ENCODE measurements at places on chromosomes 3 and 15.

GRCh38 chr3:36991147-36991546 lies 1.8 kb downstream of the EPM2AIP1 start:
- no peak for DNase-seq

DNA sequence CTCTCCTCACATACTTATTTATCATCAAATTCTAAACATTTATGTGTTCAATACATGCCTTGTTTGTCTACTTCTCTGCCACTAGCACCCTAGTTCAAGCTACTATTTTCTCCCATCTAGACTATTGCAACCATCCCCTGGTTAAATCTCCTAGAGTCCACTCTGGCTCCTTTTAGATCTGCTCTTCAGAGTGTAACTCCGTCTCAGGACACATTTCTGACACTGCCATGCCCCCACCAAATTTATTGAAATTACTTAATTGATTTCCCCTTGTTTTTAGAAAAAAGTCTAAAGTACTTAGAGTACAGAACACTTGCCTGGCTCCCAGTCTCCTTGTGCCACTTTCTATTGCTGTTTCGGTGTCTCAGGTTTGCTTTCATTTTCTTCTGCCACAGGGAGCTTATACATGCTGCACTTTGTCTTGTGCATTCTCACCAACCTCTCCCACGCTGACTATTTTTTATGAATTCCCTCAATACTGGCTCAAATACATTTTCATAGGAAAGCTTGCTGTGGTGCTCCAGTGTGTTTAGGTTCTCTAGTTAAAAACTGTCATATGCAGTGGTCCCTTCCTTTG lies 792.3 kb downstream of the DIPK2A start:
- peak; percentile 5 for DNase-seq

DNA sequence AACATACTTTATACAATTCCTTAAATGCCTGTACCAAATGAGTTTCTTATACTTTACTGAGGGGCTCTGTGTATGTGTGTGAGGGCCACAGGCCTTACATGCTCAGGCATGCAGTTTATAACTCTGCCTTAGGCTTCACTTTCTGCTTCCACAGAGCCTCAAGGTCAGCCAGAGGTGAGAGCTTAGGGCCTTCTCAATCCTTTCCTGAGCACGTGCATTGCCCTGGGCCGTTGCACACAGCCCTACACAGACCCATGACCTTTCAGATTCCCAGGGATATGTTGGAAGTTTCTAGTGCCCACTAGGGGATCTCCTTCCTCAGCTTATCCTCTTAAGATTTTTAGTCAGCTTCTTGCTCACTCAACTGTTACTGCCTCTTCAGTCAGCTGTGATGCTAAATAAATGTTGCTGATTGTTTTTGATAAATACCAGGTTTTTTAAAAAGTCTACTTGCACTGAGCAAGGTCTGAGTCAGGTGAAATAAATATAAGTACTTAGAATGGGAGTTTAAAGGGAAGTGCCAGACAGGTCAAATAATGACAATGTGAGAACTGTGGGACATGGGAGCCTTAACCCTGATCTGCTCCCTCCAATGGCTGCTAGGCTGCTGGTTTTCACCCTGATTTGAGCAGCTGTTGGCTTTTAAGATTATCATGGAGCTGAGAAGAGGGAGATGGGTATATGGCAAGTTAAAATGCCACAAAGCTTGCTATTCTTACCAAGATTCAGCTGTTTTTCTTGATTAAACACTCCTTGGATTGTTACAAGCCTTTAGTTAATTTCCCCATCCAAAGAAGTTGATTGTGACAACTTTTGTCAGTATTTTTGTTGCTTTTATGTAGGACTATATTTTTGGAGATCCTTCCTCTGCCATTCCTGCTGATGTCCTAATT lies 169.5 kb downstream of the PLD1 start:
- DNase-seq: peak; percentile 50

DNA sequence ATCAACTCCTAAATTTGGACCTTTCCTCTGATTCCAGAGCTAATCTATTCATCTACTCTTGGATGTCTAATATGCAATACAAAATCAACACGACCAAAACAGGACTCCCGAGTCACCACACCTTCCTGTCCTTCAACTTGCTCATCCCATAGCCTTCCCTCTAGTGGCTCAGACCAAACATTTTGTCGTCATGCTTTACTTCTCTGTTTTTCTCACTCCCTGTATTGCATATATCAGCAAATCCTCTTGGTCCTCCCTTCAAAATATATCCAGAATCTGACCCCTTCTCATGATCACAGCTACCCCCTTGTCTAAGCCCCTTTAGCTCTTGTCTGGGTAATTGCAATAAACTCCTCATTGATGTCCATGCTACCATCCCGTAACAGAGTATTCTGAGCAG lies 30.5 kb upstream of the DCP1A start:
- DNase-seq: no peak

- no peak for DNase-seq
These were observed 11.6 kb upstream of the EPB42 start for GRCh38 chr15:43232289-43232874.

- peak; percentile 33 for DNase-seq
These were observed 67.2 kb downstream of the CACNA2D2 start for GRCh38 chr3:50436114-50436674.

DNA sequence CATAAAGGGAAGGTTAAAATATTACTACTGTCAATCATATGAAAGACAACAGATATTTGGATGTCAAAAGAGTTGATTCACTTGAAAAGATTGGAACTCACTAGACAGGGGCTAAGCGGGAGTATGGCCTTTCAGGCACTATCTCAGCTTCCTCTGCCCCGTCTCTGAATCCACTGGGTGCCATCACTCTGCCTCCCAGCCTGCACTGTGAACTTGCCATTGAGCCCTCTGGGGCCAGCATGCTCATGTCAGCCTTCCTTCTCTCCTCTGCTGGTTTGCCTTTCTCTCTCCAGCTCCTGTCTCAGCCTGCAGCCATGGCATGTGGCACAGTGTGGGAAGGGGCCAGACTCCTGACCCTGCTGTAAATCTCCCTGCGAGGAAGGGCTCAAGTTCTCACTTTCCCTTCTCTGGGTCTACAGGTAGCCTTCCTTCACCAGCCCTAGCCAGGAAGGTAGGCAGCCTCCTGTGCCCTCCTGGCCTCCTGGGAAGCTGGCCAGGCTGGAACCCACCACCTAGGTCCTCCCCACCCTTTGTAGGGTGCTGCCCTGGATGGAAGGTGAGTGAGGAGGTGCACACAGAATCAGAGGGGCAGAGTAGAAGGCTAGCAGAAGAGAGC lies 54.0 kb upstream of the SLCO2A1 start:
- DNase-seq: no peak

DNA sequence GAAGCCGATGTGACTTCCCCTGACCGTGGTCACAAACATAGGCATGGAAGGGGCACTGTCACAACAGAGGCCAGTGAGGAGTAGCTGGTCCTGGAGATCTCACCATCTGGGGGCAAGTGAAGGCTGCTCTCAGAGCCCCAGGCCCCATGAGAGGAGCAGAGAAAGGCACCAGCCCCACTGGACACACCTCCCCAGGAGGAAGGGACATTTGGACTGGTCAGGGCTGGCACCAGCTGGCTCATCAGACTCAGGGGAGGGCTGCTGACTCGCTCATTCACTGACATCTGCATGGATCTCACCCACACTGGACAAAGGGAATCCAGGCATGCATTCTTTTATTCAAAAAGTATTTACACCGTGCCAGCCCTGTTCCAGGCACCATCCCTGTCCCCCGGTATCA lies 26.8 kb downstream of the ESYT3 start:
- peak; percentile 31 for DNase-seq

Data from mammary epithelial cell (primary cell).